ENCODE measurements at places on chromosomes 13 and 19. TPM values are rescaled to one million over a fixed set of nuclear protein-coding genes. Genes with fewer than 3 reads are reported as not detected.

Gene USHBP1
- total RNA-seq, result 4.0 TPM

Gene SOX1
- not detected for total RNA-seq

Gene CYP4F2
- not detected for total RNA-seq

Gene ZNF813
- 0.81 TPM for total RNA-seq

Gene TINCR
- total RNA-seq, result 0.56 TPM

Gene ZNF283
- 8.1 TPM for total RNA-seq

Gene GNG7
- total RNA-seq, result 2.3 TPM

Gene SLITRK6
- not detected for total RNA-seq

Gene ZSCAN4
- total RNA-seq, result not detected

Gene FREM2
- total RNA-seq, result not detected

Gene EFNA2
- total RNA-seq, result not detected

Gene ZNF442
- total RNA-seq, result 0.81 TPM

Data from thoracic aorta (tissue), 2 donors.